ENCODE measurements at places on chromosomes 4 and X.

DNA sequence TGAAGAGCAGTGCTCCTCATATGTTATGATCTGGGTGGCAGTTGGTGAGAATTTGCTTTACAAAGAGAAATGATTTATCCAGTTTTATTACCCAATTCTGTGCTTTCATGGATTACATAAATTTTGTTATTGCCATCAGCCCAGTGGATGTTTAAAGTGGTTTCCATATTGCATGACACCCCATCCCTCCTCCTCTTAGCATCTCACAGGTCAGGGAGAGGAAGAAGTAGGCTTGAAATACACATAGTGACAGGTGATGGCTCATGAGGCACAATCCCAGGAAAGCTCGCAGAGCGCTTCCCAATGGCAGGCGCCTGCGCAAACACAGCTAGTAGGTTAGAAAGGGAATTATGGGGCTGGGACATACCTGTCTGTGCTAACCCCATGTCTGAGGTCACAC, 47.7 kb upstream of the GATB start:
- no peak for DNase-seq

DNA sequence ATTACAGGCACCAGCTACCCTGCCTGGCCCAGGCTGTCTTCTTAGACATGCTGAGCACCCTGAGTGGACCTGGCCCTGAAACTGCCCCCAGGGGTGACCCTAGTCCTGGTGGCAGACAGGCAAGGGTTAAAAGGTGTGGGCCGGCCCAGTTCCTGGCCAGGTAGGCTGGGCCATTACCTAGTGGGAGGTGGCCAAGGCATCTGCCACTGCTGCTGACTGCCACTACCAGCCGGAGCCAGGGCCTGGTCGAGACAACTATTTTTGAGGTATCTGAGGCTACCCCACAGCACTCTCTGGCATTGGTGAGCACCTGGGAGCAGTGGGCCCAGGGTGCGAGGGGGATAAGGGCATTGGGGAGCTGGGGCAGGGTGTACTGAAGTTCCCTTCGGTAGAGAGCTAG, at the start of gene CCDC120:
CCDC120 (plus strand) TSS at position 206 of the 400 bp plus-strand sequence. CDS start 3,043 bp downstream, outside the sequence.
- DNase-seq, result peak; percentile 68

DNA sequence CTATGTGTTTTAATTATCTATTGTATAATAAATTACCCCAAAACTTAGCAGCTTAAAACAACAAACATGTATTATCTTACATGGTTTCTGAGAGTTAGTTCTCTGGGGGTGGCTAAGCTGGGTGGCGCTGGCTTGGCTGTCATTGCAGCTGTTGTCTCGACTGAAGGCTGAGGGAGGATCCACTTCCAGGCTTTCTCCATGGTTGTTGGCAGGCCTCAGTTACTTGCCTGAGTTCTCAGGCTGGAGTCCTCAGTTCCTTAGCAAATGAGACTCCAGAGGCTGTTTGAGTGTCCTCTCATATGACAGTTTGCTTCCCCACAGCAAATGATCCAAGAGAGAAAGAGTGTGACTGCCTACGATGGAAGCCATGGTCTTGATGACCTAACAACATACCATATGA, 23.5 kb upstream of the GALNT7 start:
- no peak for DNase-seq

DNA sequence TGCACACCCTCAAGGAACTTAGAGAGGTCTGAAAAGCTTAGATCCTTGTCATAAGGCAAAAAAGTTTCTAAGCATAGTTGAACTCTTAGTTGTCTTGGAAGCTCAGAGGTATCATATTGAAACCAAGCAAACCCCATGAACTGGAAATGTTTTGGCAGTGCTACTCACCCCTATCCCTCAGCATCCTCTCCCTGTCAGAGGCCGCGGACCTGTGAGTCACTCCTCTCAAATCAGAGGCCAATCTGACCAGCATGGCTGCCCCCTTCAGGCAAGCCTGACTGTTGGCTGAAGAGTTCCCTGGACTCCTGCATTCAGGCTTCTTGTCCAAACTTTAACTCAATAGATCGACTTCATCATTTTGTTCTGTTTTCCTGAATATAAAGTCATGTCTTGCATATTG, 69.4 kb downstream of the KCNIP4 start:
- DNase-seq, result peak; percentile 47

GRCh38 chr4:175469514-175469913, 342.6 kb downstream of the GPM6A start:
- DNase-seq, result peak; percentile 4

DNA sequence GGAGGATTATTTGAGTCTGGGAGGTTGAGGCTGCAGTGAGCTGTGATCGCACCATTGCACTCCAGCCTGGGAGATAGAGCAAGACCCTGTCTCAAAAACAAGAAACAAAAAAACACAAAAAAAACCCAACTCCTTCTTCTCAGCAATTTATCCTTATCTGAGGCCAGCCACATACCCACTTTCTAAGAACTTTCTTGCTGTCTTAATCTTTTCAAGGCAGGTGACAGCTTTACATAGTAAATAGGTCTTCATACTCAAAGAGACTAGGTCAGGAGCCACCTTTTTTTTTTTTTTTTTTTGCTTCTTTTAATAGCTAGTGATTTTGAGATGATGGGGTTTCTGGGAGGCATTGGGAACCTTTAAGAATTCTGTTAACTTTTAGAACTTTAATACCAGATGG, 26.1 kb upstream of the ZCCHC13 start:
- DNase-seq, result no peak

GRCh38 chrX:147897117-147897516, 14.6 kb upstream of the FMR1 start:
- DNase-seq, result no peak

- DNase-seq, result no peak
Observed at GRCh38 chr4:7237873-7238272, 45.5 kb downstream of the SORCS2 start.

DNA sequence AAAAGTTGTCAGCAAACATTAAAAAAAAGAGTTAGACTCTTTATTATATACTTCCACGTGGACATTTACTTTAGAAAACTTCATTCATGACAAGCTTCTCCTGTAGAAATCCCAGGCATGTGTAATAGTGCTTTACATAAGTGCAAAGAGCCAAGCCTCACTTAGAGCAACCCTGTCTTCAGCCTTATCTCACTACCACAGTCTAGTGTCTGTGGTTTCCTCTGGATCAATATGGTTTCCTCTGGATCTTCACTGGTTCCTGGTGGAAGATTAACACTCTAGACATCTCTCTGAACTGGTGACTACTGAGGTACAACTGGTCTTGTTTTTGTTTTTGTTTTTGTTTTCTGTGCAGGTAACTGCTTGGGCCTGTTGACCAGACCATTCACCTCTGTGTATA, 18.4 kb upstream of the ARMCX5 start:
- no peak for DNase-seq

DNA sequence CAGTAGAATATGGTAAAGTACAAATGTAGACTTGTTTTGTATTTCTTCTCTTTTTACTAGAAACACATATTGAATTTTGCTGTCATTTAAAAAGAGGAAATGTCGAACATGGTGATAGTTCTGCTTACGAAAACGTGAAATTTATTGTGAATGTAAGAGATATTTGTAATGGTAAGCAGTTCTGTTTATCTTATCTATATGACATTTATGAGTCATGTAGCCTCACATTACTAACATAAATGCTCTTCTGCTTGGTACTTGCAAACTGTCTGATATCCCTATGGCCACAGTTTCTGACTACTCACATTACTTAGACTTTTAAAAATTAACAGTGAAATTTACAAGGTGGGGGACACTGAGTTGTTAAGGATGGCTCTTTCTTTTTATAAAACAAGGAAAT, 57.9 kb downstream of the PASD1 start:
- no peak for DNase-seq

DNA sequence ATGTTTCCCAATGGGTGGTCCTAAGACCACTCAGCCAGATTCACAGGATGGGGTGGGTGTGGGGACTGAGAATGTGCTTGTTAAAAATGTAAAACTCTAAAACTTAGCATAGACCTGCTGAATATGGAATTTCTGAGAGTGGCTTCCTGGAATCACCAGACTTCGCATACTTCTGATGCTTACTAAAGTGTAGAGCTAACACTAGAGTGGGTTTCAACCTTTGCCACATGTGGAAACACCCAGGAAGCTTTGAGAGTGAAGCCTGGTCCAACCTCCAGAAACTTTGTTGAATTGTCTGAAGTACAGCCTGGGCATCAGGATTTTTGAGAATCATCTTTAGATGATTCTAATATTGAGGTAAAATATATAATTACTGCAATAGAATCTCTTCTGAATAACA, 167.8 kb upstream of the EDNRA start:
- no peak for DNase-seq

- no peak for DNase-seq
Observed at GRCh38 chr4:67291644-67292043, 253.7 kb downstream of the CENPC start.

GRCh38 chrX:18228069-18228468, 7.4 kb upstream of the BEND2 start:
- no peak for DNase-seq

DNA sequence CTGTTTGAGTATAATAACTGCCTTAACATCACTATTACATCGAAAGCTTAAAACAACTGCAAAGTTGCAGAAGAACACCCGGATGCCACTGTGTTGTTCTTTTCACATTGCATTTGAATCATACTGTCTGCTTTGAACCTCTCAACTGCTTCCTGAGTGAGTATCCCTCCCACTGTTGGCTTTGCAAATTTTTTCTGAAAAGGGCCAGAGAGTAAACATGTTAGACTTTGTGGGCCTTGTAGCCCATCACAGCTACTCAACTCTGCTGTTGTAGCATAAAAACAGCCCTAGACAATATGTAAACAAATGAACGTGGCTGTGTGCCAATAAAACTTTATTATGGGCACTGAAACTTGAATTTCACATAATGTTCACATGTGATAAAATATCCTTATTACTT, 76.1 kb downstream of the NSG1 start:
- no peak for DNase-seq

- DNase-seq, result no peak
Observed at GRCh38 chr4:29405116-29405515, 1315.1 kb upstream of the PCDH7 start.

GRCh38 chr4:15682242-15683142, 865 bp downstream of the FAM200B start:
- no peak for DNase-seq

- no peak for DNase-seq
Observed at GRCh38 chrX:48456628-48457331, 13.3 kb downstream of the SLC38A5 start.

- no peak for DNase-seq
Observed at GRCh38 chr4:150308824-150309472, 230.7 kb downstream of the DCLK2 start.

DNA sequence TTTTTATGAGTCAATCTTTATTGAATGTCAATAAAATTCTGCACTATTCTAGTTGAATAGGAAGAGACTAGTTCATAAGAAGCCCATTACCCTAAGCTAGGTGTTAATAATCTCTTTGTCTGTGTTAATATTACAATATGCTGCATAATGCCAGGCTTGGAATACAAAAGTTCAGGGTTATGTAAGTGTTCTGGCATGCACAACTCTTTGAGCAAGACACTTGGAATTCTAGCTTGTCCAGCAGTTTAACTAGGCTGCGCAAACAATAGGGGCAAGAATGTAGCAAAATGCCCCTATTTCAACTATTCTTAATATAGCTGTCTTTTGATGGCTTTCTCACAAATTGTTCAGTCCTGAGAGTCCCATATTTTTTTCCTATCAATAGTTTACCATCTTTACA, 31.3 kb upstream of the ETNPPL start:
- no peak for DNase-seq

DNA sequence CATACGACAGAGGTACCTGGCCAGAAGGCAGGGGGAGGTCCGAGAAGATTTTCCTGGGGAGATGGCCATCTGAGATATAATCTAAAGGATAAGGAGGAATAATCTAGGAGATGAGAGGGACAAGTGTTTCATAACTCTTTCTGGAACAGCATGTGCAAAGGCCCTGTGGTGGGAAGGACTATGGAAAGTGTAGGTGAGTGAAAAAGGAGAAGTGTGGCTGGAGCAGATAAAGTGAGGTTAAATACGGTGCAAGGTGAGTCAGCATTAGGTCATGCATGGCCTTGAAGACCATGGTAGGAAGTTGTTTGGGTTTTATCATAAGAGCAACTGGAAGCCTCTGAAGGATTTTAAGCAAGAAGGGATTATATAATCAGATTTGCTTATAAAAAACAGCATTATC, 34.6 kb upstream of the MTM1 start:
- no peak for DNase-seq

- no peak for DNase-seq
Observed at GRCh38 chr4:85569730-85570299, 94.9 kb downstream of the ARHGAP24 start.

DNA sequence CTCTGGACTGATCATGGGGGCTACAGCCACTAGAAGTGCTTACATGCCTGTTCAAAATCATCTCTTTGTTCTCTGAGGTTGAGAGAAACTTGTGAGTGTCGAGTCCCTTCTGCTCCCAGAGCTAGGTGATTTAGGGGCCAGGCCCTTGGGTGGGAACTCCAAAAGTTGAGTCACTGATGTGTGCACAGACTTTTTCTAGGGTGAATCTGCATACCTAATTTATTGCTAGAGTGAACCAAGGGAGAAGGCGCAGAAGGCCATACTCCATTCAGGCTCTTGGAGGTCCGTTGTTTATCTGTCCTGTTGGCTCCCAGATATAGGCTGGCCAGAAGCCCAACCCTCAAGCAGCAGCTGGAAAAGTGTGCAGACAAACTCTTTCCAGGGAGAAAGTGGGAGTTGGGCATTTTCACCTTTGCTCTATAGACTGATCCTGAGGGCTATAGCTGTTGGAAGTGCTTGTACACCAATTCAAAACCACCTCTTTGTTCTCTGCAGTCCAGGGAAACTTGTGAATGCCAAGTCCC, 80.8 kb upstream of the ARX start:
- DNase-seq, result no peak

- no peak for DNase-seq
Observed at GRCh38 chr4:125433453-125433852, 118.7 kb downstream of the FAT4 start.

DNA sequence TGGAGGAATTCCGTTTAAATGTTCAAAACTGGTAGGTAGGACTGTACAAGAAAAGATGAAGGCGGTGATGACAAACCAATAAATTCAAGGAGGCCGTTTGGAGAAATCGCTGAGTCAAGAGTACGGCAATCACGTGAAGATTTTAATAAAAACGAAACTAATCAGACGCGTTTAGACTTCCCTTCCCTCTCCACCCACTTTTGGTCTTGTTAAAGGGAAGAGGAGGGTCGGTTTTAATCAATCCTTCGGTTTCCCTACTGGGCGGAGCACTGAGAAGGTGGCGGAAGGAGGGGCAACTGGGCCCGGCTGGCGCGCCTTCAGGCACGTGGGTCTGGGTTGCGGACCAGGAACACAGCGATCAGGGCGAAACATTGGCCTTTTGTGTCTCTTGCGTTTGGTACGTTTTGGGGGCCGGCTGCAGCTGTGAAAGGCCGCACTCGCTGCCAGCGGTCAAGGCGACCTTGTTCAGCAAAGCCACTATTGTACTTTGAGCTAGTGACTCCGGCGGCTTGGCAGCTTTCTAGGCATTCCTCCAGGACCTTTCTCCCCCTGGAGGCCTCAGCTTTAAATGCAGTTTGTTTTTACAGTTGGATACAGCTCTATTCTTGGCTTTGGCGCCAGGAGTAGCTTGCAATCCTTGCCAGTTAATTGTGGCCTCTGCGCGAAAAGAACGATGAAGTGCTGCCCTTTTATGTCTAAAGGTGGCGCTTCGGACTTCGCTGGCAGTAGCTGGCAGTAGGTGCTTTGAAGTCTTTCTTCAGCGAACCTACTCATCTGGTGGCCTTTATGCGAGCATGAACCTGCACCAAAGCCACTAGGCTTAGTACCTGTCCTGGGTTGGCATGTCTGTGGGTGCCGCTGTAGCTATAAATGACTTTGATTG, 16.8 kb upstream of the LAMP2 start:
- DNase-seq, result peak; percentile 54

GRCh38 chrX:38305971-38306370, 21.3 kb downstream of the RPGR start:
- no peak for DNase-seq
